ENCODE measurements at places on chromosomes 2 and 18.

DNA sequence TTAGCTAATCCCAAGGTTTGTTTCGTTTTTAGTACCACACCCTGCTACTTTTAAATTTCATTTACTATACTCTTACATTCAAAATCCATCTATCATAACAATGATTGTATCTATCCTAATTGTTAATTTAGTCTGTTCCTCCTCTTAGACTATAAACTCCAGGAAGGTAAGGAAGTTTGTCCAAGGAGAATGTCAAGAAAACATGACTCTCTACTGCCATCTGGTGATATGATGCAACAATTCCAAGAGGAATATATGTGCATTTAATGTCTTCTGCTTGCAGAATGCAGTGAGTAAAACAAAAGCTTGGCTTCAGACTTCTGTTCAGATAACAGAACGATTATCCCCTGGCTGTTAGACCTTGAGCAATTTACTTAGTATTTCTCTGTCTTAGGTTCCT, 1267.1 kb downstream of the LRP1B start:
- DNase-seq, result peak; percentile 39

DNA sequence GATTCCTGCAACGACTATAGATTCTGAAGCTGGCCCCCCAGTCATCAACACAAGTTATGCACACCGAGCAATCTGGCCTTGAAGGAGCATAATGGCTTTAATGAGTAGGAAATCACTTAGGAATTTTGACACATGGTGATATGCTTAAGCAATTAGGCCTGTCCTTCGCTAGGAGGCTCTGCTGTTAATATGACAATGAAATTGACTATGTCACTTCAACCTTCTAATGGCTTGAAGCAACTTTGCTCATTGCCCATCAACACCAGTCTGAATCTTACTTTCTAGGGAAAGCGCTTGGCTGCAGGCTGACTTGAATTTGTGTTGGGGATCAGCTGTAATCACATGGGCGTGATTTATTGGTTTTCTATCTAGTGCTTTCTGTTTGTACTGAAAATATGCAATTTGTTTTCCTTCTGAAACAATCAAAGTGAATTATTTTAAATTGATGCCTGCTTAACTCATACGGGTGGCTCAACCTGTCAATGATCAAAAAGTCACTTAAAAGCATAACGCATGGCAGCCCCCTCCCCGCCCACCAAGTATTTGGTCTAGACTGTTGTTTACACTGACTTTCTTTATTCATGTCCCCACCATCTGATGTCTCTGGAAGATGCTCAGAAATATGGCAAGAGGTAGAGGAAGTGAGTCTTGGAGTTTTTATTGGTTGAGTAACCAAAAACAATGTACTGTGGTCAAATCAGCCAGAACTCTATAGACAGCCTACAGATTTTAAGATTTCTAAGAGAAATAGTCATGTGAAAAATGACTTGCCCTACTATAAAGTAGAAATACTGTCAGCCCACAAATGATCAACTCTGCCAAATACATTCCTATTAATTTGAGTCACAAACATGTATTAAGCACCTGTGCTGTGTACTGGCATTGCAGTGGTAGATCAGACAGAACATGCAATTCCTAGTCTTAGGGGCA, 344.9 kb downstream of the RBM43 start:
- no peak for DNase-seq

DNA sequence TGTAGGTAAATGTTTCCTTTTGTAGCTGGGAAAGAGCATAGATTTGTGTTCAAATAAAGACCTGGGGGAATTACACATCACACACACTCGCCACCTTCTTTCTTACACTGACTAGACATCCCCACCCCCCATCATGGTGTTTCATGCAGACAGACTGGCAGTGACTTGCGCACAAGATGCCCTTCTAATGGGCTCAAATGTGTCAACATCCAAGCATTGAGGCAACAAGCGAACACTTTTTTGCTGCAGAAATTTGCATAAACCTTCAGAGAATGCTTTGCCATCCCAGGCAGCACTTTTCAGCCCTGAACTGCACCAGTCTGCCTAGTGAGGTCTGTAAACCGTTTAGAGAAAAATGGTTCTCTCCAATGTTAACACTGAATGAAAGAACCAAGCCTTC, 4.5 kb downstream of the HOXD8 start:
- no peak for DNase-seq

DNA sequence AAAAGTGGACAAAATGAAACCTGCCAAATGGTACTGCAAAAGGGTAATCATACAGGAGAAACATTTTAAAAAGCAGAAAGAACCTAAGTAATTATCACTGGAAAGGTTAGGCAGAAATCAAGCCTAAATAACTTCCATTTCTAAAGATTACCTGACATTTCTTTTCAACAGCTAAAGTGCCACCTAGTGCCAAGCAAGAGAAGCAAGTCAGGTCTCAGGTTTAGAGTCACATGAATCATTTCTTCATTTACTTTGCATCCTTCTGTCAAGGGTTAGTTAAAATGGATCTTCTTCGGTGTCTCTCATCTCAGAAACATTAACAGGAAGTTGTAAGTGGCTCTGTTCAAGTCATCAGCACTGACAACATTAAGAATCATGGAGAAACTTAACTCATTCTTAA, 90.3 kb downstream of the AKAIN1 start:
- DNase-seq, result no peak

DNA sequence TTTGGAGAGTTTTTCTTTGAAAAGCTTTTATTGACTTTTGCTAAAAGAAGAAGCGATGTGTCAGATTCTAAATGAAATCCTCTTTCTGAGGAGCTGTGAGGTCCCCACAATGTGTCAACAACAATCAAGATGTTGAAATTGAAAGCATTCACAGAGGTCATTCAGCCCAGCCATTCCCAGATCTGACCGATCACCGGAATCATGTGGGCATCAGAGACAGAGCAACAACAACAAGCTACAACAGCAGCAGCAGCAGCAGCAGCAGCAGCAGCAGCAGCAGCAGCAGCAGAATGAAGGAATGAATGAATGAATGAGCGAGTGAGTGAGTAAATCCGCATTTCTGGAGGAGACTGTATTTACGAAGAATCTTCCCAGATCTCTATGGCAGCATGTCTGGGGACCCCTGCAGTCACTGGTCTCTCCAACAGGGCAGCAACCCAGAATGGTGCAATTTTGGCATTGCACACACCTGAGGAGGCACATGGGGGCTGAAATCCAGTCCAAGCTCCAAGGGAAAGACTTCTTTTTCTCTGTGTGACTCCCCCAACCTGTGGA, 299.0 kb downstream of the MYCN start:
- DNase-seq, result no peak

- DNase-seq, result no peak
Observed at GRCh38 chr2:30612371-30612770, 165.3 kb downstream of the LCLAT1 start.

DNA sequence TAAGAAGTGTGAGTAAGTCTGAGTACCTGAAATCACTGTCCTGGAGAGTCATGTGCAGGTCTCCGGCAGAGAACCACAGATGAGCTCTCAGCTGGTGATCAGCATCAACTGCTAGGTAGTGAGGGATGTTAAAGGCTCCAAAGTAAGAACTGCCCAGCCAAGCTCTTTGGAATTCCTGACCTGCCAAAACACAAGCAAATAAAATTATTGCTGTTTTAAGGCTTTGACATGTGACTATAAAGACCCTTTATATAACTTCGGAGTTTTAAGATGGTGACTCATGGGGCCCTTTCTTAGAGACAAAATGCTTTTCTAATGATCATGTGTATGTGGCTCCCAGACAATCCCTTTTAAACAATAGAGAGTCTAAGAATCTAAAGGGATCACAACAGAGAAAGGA, 855.7 kb downstream of the TRIB2 start:
- DNase-seq, result no peak

DNA sequence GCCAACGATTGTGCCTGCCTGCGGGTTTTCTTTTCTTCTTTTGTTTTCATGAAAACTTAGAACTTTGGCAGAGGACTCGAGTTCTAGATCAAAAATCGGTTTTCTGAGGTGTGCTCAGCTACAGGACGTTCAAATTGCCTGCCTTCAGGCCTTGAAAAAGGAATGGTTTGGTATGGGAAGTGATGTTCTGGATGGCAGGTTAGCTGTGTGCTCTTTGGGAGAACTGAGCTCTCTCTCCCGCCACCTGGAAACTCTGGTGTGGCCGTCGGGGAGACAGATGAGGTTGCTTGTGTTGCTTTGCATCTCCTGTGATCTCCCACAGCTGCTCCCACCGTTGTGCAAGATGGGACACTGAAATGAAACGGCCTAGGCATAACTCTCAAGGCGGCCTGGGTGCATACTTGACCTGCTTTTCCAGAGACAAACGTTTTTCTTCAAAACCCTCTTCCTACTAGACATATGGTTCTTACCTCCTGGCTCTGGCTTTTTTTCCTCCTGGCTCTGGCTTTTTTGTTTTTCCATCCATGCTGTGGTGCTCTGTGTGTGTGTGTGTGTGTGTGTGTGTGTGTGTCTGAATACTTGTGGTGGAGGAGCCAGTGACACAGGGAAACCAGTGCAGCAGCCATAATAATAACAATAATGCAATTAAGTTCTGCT, 2.0 kb downstream of the FMNL2 start:
- no peak for DNase-seq

DNA sequence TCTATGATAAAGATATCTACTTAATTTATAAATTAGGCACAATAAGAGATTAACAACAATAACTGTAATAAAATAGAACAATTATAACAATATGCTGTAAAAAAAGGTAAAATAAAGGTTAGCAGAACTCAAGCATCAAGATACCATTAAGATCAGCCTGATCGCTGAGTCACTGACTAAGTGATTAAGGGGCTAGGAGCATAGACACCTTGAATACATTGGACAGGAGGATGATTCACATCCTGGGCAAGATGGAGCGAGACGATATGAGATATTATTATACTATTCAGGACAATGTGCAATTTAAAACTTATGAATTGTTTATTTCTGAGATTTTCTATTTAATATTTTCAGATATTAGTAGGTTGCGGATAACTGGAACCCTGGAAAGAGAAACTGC, 1277.8 kb upstream of the ZEB2 start:
- no peak for DNase-seq

GRCh38 chr2:232573042-232573441, 22.6 kb downstream of the EIF4E2 start:
- DNase-seq, result no peak

GRCh38 chr2:209526561-209526960, 102.7 kb downstream of the MAP2 start:
- no peak for DNase-seq

DNA sequence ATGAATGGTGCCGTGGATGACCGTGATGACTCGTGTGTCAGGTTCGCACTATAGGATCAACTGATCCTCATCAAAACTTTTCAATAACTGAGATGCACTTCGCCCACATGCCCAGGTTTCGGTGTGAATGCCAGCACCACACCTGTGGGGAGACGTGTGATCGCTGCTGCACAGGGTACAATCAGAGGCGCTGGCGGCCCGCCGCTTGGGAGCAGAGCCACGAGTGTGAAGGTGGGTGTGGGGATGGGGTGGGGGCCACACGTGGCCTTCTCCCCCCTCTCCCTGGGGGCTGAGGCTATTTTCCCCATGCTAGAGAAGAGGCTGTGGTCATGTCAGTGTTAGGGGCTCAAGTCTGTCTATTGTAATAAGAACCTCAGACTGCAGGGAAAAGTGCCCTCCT, 69.0 kb downstream of the LAMA3 start:
- no peak for DNase-seq

DNA sequence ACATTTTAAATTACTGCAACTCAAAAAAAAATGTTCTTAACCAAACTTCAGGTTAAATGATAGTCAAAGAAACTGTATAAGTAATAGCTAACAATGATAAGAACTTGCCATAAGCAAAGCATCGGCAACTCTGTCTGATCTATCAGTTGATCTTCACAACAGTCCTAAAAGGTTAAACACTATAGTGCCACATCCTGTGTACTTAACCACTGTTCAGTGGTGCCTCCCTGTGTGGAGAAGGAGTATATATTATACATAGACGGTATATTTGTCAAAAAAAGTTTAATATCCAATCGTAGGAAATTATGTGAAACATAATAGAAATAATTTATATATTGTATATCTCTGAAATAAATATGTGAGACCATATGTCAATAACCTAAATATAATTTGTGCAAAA, 13.0 kb downstream of the DTNA start:
- DNase-seq, result no peak

DNA sequence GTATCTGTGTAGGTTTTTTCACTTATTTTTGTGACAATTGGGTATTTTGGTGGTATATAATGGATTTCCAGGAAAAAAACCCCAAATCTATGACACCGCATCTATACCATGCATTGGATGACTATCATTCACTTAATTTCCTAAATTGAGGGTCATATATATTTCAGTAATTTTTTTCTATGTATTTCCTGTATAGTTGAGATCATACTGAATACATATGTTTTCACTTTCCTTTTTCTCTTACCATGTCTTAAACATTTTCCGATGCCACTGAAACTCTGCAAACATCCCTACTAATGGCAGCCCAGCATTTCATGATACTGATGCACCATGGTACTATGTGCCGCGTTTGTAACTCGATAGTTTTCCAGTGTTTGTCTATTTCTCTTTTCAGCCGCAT, 40.4 kb downstream of the CDKL4 start:
- no peak for DNase-seq

DNA sequence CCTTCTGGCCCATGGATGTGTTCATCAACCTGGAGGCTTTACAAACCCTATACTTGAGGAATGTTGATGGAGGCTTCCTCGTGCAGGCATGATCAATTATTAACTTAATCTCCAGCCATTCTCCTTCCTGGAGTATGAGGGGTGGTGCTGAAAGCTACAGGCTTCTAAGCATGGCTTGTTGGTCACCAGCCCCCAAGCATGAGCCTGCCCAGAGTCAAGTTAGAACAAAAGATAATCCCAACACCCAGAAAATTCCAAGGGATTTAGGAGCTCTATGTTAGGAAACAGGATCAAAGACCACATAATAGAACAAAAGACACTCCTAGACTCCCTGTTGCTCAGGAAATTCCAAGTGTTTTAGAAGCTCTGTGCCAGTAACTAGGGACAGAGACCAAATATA, 63.1 kb downstream of the FAM171B start:
- DNase-seq, result no peak

GRCh38 chr2:108607706-108608301, 73.5 kb downstream of the LIMS1 start:
- DNase-seq, result no peak

GRCh38 chr2:145752091-145752806, 1232.3 kb upstream of the ZEB2 start:
- peak; percentile 8 for DNase-seq

GRCh38 chr2:109663721-109664120, 49.6 kb downstream of the SOWAHC start:
- DNase-seq, result no peak

GRCh38 chr2:233060501-233060979, 398 bp downstream of the INPP5D start:
- no peak for DNase-seq

Measured in Panc1 (cell line).